MCF 10A (cell line): ENCODE measurements at places on chromosomes 2 and 18.

DNA sequence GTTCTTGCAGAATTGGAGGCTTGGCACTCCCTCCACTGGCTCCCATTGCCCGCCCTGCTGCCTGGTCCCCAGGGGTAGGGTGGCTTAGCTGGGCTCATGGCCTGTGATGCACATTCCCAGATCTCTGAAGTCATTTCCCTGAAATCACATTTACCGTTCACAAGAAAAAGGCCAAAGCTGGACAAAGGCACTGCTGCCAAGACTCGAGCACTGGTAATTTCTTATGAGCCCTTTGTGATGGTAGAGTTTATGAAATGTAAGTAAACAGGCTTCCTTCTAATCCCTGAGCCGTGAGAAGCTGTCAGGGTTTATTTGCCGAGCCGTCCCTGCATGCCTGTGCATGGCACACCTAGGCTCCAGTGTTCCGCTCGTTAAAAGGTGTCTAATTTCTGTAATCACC, 247.2 kb upstream of the EPAS1 start:
- no peaks in the 10 kb centered on the region for H3K27me3 ChIP-seq
- no peak overlapping the region for H3K4me3 ChIP-seq
- H3K4me1 ChIP-seq: no peaks in the 10 kb centered on the region
- no peak for DNase-seq
- peaks cover 14% of the 10 kb centered on the region for H3K36me3 ChIP-seq

DNA sequence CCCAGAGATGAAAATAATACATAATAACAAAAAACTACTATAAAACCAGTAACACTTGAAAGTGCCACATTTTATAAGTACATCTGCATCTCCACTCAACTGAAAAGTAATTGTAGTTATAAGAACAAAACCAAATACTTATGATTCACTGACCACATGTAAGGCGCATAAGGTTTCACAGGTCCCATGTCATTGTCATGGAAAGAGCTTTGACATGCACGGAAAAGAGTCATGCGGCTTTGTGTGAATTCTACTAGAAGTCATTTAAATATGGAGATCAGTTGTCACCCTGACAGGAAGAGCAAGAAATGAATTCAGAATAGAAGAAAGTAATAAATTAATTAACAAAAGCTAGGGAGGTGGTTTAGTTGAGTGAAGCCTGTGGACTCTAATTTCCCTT, 459.1 kb downstream of the CDH2 start:
- H3K4me1 ChIP-seq: no peaks in the 10 kb centered on the region
- no peaks in the 10 kb centered on the region for H3K27me3 ChIP-seq
- no peak overlapping the region for H3K27ac ChIP-seq
- DNase-seq: no peak
- no peak overlapping the region for H3K4me3 ChIP-seq

GRCh38 chr2:62362561-62362960, 143.4 kb downstream of the TMEM17 start:
- H3K36me3 ChIP-seq: no peaks in the 10 kb centered on the region
- peaks cover 6% of the 10 kb centered on the region for H3K4me1 ChIP-seq
- H3K27me3 ChIP-seq: no peaks in the 10 kb centered on the region
- DNase-seq: peak; percentile 74

DNA sequence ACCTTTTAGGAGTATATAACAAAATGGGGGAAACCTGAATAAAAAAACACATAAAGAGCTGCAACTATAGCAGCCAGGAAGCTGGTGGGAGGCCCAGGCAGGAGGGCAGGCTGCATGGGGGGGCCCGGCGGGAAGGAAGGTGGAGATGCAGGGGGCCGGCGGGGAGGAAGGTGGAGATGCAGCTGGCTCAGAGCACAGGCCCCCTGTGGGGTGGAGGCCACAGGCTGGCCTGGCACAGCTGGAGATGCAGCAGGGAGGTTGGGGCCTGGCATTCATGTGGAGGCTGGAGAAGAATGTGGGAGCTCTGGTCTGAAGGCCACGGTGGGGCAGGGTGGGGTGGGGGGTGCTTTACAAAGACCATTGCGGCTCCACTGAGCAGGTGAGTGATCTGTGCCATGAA, 31.4 kb downstream of the FAM228A start:
- H3K27me3 ChIP-seq: no peaks in the 10 kb centered on the region
- H3K36me3 ChIP-seq: peaks cover 44% of the 10 kb centered on the region
- no peaks in the 10 kb centered on the region for H3K4me1 ChIP-seq
- DNase-seq: no peak
- no peak overlapping the region for H3K27ac ChIP-seq

GRCh38 chr2:146108993-146109392, 1589.1 kb upstream of the ZEB2 start:
- H3K4me3 ChIP-seq: no peak overlapping the region
- peak; percentile 7 for DNase-seq
- no peak overlapping the region for H3K27ac ChIP-seq
- no peaks in the 10 kb centered on the region for H3K36me3 ChIP-seq

DNA sequence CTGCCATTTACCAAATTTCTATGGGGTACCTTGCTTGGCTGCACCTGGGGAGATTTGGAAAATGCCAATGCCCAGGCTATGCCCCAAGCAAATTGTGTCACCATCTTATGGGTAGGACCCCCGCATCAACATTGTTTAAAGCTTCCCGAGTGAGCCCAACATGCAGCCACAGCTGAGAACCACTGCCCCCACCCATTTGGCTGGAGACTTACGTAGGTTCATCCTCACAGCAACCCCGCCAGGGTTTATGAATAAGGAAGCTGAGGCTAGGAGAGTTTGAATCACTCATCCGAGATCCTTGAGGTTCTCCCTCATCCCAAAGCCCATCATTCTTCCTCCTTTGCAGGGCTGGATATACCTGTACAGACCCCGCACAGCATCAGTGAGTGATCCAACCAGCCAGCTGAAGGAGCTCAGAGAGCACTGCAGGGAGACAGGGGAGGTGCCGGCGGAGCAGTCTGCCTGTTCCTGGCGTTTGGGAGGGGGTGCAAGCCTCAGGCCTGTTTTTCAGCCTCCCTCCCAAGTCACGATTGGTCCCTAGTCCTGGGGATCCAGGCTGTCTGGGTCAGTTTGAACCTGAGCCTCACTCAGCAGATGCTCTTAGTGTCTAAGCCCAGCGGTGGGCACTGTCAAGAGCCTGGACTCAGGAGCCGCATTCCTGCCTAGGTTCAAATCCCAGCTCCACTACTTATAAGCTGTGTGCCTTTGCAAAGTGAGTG, 164.9 kb downstream of the SMAD7 start:
- H3K4me3 ChIP-seq: no peak overlapping the region
- DNase-seq: no peak
- no peak overlapping the region for H3K27ac ChIP-seq
- H3K27me3 ChIP-seq: no peaks in the 10 kb centered on the region

- peak; percentile 62 for DNase-seq
- H3K27me3 ChIP-seq: no peaks in the 10 kb centered on the region
- H3K4me1 ChIP-seq: peaks cover 14% of the 10 kb centered on the region
- peaks cover 6% of the 10 kb centered on the region for H3K36me3 ChIP-seq
- peak overlapping the region; percentile 95 for H3K27ac ChIP-seq
- H3K4me3 ChIP-seq: peak overlapping the region; percentile 83
These were observed 506 bp downstream of the BMPR2 start for GRCh38 chr2:202376460-202377206.

- no peaks in the 10 kb centered on the region for H3K27me3 ChIP-seq
- no peak overlapping the region for H3K27ac ChIP-seq
- no peak overlapping the region for H3K4me3 ChIP-seq
- H3K36me3 ChIP-seq: no peaks in the 10 kb centered on the region
These were observed 48.7 kb downstream of the ZBTB7C start for GRCh38 chr18:48360376-48361021.

- no peaks in the 10 kb centered on the region for H3K4me1 ChIP-seq
These were observed 267.1 kb downstream of the RAD51AP2 start for GRCh38 chr2:17251171-17251570.

- no peaks in the 10 kb centered on the region for H3K36me3 ChIP-seq
- no peak overlapping the region for H3K4me3 ChIP-seq
- H3K27me3 ChIP-seq: no peaks in the 10 kb centered on the region
- no peaks in the 10 kb centered on the region for H3K4me1 ChIP-seq
These were observed 283.0 kb downstream of the MEIS1 start for GRCh38 chr2:66717973-66718372.

GRCh38 chr2:133568598-133568997, 335 bp upstream of the NCKAP5 start:
- no peak for DNase-seq
- H3K4me3 ChIP-seq: no peak overlapping the region
- H3K36me3 ChIP-seq: peaks cover under 1% of the 10 kb centered on the region
- no peak overlapping the region for H3K27ac ChIP-seq

GRCh38 chr2:100417711-100418124, 250 bp upstream of the CHST10 start:
- peaks cover 13% of the 10 kb centered on the region for H3K4me1 ChIP-seq
- H3K27ac ChIP-seq: no peak overlapping the region

DNA sequence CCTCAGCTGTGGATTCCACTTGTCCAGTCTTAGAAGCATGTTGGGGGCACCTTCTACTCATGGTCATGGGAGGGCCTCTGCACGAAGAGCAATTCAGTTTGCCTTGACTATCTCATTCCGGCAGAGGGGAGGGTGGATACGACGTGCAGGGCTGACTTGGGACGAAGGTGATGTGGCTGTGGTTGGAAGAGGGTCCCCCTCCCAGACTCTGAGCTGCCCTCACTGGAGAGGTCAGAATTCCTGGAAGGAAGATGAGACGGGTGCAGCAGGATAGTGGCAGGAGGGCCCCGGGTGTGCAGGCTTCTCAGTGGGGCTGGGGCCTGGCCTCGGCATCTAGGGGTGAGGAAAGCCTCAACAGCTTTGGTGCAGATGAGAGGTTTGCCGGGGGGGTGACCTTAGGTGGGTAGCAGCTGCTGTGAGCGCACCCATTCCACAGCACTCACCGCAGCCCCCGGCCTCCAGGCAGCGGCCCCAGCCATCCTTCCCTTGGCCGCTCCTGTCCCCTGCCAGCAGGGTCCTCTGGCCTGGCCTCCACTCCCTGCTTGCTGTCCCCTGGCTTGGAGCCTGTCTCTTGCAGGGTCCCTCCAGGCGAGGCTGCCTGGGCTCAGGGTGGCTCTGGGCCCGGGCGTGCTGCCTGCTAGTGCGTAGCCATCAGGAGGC, 3.2 kb downstream of the RNPEPL1 start:
- H3K4me1 ChIP-seq: peaks cover 14% of the 10 kb centered on the region
- peaks cover 12% of the 10 kb centered on the region for H3K36me3 ChIP-seq
- no peak for DNase-seq
- no peak overlapping the region for H3K4me3 ChIP-seq
